ENCODE measurements at places on chromosomes 5 and 9.

DNA sequence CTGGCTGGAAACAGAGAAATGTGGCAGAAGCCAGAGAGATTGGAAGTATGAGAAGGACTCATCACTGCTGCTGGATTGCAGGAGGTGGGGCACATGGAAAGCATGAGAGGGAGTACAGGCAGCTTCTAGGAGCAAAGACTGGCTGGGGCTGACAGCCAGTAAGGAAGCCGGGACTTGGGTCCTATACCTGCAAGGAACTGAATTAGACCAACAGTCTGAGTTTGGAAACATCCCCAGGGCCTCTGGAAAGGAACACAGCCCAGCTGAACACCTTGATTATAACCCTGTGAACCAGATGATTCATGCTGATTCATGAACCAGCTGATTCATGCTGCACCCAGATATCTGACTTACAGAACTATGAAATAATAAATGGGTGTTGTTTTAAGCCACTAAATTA, 93.4 kb downstream of the OSTF1 start:
- no peak for DNase-seq

DNA sequence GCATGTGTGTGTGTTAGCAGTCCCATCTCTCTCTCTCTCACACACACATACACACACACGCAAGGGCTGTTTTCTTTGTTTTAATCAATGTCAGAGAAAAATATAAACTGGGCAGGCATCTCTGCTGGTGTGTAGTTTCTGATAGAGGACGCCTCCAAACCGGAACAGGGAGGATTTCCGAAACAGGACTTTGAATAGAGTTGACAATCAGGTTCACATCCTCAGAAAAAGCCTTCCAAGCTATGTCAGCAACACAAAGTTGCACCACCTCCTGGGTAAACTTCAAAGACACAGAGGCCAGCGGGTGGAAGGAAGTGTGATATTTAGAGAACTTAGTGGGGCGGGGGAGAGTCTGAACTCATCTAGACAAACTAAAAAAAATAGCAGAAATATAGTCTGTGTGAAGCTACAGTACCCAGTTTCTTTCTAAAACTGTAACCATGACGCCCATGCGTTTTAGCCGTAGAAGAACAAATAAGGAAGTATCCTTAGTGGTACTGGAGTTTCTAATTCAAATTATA, 1.2 kb downstream of the ST8SIA4 start:
- no peak for DNase-seq

- no peak for DNase-seq
These were observed 241.7 kb upstream of the GAS1 start for GRCh38 chr9:87189006-87189405.

DNA sequence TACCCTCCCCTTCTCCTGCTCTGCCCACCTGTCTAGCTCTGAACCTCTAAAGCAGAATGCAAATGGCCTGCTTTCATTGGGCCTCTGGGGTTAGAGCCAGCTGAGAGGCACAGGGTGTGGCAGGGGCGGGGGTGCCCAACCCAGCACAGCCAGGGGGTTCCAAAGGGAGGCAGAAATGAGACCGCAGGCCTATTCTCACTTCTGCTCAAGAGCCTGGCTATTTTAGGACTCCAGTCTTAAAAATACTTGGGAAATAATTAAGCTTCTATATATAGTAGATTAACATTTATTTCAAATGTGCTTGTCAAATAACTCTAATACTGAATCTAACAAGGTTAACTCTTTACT, 5.7 kb downstream of the QSOX2 start:
- no peak for DNase-seq

- DNase-seq = no peak
These were observed 143.9 kb downstream of the CACNA1B start for GRCh38 chr9:138021251-138022056.

DNA sequence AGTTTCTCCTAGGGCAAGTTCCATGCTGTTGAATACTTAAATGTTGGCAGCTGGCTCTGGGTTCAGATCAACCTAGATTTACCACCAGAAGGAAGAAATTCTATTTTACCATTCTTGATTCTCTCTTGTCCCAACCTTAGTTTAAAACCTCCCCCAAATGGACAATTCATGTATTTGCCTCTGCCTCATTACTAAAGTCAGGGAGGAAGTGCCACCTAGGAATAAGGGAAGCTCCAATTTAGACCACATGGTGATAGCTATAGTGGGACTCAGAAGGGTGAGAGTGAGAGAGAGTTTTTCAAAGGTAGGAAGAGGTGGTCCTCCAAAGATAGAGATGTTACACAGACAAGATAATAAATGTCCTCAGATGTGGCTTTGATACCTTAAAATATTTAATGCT, 53.4 kb upstream of the PAM start:
- DNase-seq = no peak

DNA sequence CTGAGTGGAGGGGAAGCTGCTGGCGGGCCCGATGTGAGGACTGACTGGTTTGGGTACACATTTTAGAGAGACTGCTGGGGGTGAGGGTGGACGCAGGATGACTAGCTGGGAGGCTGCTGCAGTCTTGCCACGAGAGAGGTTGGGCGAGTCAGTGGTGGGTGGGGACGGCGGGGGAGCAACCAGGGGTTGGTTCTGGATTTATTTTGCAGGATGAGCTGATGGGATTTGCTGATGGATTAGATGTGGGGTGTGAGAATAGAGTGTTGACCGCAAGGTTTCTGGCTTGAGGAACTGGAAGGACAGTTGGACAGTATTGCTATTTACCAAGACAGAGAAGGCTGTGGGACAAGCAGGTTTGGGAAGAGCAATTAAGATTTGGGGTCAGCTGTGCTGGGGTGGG, 5.8 kb upstream of the NDST1 start:
- no peak for DNase-seq

DNA sequence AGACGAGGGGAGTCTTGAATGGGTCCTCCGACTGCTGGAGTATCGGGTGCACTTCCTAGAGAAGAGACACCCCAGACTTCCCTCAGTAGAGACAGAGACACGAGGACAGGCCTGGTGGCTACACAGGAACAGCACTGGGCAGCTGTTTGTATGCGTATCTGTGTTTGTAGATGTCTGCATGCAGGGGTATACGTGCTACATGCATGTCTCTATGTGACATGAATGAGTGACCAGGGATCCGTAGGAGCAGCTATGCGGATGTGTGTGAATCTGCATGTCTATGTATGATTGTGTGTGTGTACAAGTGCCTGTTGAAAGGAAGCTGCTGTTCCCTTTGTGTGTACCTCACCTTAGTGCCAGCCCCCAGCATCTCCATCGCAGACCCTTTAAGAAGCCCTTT, 31.2 kb downstream of the CNTFR start:
- DNase-seq = no peak

- DNase-seq = no peak
These were observed 644.6 kb downstream of the PRR16 start for GRCh38 chr5:121108725-121109124.

GRCh38 chr5:149707097-149707496, 23.0 kb upstream of the PPARGC1B start:
- DNase-seq = no peak

- DNase-seq = no peak
These were observed 180.6 kb downstream of the GABRG2 start for GRCh38 chr5:162248107-162248713.

- no peak for DNase-seq
These were observed 87.2 kb upstream of the NEURL1B start for GRCh38 chr5:172553903-172554302.

DNA sequence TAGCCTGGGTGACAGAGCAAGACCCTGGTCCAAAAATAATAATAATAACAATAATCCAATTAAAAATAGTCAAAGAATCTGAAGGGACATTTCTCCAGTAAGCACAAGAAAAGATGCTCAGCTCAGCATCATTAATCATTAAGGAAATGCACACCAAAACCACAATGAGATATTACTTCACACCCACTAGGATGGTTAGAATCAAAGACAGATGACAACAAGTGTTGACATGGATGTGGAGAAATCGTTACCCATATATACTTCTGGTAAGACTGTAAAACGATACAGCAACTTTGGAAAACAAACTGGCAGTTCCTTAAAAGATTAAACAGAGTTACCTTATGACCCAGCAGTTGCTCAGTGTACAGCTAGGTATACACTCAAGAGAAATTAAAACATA, 5.3 kb upstream of the FANCG start:
- DNase-seq = no peak

DNA sequence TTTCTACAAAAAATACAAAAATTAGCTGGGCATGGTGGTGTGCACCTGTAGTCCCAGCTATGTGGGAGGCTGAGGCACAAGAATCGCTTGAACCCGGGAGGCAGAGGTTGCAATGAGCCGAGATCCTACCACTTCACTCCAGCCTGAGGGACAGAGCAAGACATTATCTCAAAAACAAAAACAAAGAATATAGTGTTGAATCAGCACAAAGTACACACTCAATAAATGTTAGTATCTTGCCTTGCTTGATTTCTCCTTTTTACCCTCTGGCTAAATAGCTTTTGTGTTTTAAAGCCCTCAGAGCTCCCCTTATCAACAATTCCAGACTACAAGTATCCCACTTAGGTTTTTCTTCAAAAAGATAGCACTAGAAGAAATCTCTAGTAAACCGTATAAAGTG, 37.5 kb upstream of the CCNG1 start:
- no peak for DNase-seq

DNA sequence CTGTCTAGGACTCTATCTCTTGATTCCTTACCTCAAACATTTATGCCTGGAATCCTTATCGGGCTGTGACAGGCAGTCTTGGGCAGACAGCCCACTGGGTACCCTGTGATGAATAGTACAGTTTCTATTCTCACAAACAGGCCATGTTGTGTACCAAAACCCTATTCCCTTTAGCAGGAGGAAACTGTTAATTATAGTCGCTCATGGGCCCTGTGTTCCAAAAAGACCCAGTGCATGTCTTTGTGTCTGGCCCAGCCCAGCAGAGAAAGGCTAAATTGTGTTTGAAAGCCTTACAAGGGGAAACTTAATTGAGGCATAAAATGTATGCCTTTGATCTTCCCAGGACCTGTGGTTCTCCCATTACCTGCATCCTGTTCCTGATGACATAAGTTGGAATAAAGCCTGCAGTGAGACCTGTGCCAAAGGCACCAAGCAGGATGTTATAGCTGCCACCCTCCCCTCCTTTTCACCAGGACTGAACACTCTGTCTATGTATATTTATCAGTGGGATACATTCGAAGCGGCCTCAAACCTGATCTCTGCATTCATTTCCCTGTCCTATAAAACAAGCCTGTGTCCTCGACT, 43.3 kb downstream of the TLR4 start:
- DNase-seq = no peak

DNA sequence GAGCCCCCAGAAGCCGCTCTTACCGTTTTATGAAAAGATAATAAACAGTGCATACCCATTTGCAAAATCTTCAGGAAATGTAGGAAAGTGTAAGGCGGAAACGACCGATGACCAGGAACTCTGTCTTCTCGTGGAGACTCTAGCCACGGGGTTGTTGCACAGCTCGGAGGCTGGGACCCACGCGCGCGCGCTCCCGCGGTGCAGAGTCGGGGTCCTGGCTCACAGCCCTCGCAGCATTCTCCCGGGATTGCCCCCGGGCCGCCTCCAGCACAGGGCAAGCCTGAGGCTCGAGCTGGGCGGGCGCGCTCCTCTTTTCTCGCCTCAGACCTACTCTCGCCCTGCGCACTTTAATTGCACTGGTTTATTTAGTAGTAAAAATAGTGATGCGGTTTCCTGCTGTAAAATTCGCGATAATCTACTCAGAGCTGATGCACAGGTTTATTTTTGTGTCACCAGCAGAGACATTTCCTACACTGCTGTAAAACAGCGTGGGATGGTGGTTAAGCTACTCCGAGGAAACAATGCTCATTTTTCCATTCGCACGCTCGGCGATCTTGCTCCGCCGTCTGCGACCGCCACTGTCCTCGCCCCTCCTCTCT, 15.5 kb downstream of the TRIM7 start:
- DNase-seq = no peak

DNA sequence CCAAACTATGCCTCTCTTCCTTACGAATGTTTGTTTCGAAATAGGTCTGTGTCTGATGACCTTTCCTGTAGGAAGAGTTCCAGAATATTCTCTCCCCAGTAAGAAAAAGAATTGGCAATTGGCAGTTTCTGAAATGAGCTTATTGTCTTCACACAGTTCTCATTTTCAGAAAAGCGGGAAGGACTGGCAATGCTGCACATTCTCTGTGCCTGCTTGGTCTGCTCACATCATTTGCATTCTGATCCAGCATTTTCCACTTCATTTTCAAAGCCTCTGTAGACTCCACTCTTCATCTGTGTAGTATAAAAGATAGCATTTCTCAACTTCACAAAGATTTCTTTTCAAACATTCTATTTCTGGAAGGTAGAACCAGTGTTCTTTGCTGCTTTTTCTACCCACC, 120.6 kb upstream of the CCDC112 start:
- no peak for DNase-seq

GRCh38 chr5:56291661-56292374, 58.7 kb upstream of the ANKRD55 start:
- DNase-seq = no peak

DNA sequence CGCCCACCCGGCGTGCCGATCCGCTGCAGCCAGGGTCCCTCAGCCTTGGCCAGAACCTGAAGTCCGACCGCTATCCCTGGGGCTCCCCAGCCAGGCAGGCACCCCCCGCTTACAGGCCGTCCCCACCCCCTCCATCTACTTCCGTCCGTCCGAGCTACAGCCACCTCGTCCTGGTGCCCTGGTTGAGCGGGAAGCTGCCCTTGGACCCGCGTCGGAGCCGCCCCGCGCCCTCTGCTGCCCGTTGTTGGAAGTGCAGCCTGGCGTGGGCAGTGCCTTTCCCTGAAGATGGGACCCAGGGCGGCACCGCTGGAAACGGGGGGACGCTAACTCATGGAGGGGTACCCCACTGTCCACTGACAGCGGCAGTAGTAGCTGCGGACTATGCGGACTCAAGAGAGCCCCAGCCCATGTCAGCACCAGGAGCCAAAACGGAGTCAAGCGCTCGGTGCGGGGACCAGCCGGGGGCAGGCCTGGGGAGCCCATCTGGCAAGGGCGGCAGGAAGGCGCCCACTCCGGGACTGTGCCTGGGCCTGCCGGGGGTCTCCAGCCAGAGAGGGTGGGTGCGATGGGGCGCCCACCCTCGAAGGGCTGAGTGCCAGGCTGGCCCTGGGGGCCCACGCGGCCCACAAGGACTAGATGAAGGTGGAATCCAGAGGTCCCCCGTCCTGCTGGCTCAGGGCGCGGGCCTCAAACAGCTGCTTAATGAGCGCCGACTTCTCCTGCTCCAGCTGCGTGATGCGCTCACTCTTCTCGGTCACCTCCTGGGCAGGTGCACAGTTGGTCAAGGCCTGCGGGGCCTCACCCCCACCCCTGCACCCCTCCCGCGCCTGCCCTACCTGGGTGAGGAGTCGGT, 6.1 kb downstream of the SAPCD2 start:
- peak; percentile 16 for DNase-seq

GRCh38 chr5:118519466-118519865, 468.9 kb downstream of the DTWD2 start:
- DNase-seq = no peak

- DNase-seq = no peak
These were observed 28.2 kb downstream of the LPCAT1 start for GRCh38 chr5:1495525-1495897.

GRCh38 chr5:34510002-34510401, 146.1 kb upstream of the RAI14 start:
- DNase-seq = no peak
